ENCODE measurements at places on chromosomes 16 and 17.
A peak's percentile ranks its signal among the peaks of the same experiment; 100 is the strongest.

DNA sequence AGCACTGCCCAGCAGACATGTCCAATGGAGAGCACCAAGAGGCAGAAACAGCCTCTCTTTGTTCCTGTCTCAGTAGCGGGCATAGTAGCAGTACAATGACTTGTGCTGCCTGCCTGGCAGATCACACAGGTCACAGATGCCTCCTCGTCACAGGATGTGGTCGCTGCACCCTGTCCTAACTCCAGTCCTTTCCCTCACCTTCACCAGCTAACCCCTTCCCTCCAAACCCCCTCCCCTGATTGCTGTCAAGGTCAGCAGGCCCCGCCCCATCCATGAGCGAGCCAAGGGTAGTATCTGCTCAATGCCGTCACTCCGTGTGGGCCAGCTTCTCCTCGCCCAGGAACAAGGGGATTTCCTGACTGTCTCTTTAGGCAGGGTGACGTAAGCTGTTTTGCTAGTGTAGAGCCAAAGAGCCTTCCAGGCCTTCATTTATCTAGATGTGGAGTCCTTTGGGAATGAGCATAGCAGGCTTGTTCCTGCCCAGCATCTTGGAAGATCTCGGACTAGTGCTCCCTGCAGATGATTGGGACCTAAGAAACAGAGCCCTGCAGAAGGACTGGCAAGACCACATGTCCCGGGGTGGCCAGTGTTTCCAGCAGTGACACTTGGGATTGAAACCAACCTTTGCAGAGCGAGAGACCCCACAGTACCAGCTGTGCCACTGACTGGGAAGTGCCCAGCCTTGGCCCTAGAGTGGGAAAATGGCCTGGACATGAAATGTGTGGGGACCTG, 75.9 kb upstream of the TNRC6C start:
- peak; percentile 70 for DNase-seq

DNA sequence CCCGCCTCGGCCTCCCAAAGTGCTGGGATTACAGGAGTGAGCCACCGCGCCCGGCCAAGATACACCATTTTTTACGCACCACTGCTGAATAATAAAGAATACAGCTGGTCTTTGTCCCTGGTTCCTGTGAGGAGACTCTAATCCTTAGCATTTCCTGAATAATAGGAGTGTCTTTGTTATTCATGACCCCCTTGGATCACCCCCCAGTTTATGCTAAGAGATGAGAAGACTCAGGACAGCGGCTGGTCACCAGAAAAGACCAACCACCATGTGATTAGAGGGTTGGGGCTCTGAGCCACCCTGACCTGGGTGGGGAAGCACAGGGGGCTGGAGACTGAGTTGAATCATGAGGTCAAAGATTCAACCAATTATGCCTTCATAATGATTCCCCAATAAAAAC, 17.3 kb downstream of the PHLPP2 start:
- DNase-seq = no peak

GRCh38 chr16:76681296-76681695, 404.1 kb downstream of the CNTNAP4 start:
- no peak for DNase-seq

DNA sequence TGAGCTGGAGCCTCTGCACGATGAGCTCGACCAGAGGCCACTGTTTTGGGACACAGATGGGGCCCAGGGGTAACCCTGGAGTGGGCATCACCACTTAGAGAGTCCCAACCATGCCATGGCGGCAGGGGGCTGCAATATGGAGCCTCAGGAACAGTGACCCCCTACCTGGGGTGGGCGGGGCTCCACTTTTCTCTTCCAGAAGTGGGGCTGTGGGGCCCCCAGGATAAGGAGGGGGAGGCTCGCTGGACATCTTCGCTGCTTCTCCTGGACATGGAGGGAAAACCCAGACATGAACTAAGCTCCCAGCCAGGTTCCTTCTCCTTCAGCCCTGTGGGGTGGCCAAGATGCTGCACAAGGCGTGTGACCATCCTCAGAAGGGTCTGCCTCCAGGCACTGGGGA, 24.7 kb downstream of the CDIP1 start:
- no peak for DNase-seq

GRCh38 chr16:18024611-18025010, 311.9 kb downstream of the NPIPA8 start:
- DNase-seq = no peak

Data from activated CD4-positive, CD25-positive, alpha-beta regulatory T cell (primary cell).